Activated CD4-positive, alpha-beta T cell treated with anti-CD3 and anti-CD28 coated beads for 36 hours (primary cell): ENCODE measurements at places on chromosomes 7 and 10.

GRCh38 chr7:26202019-26202990 is 760 bp downstream of the CBX3 start:
- peak; percentile 74 for DNase-seq

DNA sequence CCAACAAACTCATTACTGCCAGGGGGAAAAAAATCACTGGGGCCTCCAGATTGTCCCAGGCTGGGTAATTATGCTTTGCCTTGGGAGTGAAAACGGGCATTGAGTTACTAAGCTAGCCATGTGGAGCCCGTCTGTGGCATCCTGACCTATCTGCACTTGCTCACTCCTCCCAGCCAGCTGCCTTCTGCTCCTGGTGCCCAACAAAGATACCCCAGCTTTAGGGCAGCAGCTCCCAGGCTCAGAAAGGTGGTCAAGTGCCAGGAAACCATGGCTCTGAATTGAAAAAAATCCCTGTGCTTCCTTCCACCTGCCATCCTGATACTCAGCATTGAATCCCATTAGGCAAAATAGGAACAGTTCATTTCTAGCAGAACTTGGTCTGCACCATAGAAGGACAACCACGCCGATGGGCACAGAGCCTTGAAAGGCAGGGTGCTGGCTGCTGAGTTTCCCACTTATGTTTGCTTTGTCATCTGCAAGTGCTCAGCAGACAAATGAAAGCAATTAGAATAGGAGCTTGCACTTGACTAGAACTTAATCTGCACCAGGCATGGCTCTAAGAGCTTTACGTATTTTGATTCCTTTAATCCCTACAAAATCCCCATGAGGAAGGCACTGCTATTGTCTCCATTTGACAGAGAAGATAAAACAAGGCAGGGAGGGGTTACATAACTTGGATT is 42.8 kb downstream of the HSPA12A start:
- DNase-seq: no peak

- DNase-seq: peak; percentile 8
Observed at GRCh38 chr10:15461353-15462108, 90.4 kb upstream of the FAM171A1 start.

DNA sequence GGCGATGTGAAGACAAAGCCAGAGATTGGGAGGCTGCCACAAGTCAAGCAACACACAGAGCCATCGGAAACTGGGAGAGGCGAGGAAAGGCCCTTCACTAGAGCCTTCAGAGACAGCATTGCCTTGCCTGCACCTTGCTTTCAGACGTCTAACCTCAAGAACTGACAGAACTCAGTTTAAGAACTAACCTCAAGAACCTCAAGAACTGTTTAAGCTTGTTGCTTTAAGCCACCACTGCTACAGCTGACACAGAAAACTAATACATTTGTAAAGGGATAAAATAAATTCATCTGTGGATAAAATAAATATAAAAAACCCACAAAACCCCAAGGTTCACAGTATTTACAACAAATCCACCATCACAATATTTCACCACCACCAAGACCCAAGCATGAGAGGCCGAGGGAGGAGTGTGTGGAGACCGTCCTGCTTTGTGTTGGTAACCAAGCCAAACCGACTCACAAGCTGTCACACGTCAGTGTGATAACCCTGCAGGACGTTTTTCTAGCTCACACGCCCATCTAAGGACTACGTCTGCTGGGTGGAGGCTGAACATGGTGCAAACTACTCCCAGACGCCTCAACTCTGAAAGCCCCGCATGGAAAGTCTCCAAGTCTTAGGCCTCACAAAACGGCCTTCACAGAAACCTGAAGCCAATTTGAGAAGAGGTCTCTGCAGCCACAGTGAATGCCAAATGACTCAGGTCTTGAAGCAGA is 116.8 kb downstream of the ABLIM1 start:
- DNase-seq: peak; percentile 85

- DNase-seq: peak; percentile 47
Observed at GRCh38 chr7:5282543-5283316, at the start of gene SLC29A4. Gene SLC29A4, plus strand, starts transcription at chr7:5282943. Its CDS starts 4,874 bp downstream, at chr7:5287817.

GRCh38 chr7:91771394-91771793 is 109.1 kb downstream of the MTERF1 start:
- DNase-seq: no peak

- no peak for DNase-seq
Observed at GRCh38 chr10:105681051-105681450, 1040.0 kb downstream of the SORCS3 start.

DNA sequence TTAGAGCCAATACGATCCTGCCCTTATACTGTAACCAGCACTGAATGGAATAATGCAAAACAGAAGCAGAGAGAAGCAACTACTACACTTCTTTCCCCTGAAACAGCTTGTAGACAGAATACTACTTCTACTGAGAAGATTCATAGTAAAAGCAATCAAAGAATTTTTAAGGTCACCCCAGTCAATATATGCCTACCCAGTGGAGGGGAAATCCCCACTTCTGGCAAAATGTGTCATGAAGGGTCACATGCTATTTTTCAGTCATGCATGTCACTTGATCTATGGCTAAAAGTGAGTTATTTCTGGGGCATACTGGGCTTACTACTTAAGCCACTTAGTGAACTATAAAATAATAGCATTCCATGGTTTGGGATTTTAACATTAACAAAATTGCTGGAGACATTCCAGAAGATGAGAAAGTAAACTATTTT is 25.6 kb downstream of the IRF5 start:
- DNase-seq: peak; percentile 70

DNA sequence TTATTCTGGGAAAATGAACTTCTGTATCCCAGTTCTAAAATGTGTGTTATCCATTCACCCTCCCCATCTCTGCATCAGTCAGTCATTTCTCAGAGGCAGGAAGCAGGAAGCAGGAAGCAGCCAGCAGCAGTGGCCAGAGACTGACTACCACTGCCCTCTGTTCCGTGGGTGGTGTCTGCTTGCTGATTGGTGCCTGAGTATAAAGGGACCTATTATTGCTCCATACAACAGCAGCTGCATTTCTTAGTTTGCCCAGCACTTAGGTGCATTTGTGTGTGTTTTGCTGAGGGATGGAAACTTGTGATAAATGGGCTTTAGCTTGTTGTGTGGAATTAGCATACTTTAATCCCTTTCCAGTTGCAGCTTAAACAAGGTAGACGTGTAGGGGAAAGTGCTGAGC is 582.2 kb downstream of the SORCS1 start:
- no peak for DNase-seq

GRCh38 chr7:107501593-107501992 is 31.7 kb downstream of the GPR22 start:
- peak; percentile 49 for DNase-seq

- no peak for DNase-seq
Observed at GRCh38 chr10:88028072-88028471, 164.6 kb downstream of the PTEN start.

GRCh38 chr10:59181668-59182067 is 5.2 kb downstream of the PHYHIPL start:
- DNase-seq: no peak

- DNase-seq: no peak
Observed at GRCh38 chr10:125460326-125460725, 222.6 kb downstream of the TEX36 start.

DNA sequence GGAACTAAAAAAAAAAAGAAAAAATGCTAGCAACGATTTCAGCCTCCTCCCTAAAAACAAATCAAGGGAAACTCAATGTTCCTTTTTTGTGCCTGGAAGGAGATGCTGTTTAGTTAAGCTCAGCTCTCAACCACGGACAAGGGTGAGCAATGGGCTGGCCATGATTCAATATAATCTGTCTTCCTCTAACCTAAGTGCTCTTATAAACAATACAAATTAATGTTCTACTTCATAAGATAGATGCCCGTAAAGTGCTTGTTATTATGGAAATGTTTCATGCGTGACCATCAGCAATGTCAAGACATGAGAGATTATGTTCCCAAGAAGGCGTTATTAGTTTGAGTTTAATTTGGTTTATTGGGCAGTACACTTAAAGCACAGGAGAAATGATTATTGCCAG is 320.3 kb downstream of the SFMBT2 start:
- no peak for DNase-seq

DNA sequence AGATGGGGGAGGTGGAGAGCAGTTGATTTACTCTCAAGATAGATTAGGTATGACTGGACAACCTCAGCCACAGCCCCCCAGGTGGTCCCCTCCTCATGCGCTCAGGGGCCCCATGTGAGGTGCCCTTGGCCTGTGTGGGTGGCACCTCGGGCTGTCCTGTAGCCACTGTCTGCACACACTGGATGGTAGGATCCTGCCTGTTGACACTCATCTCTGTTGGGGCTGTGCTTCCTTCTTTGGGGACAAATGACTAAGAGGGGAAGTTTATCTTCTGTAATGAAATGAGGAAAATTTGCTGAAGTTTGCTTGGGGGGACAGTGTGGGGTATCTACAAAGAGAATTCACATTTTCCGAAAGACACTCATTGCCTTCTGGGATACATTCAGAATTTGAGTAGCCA is 53.6 kb upstream of the ANTXRL start:
- DNase-seq: no peak

GRCh38 chr10:12781976-12782375 is 219.5 kb downstream of the CCDC3 start:
- no peak for DNase-seq

DNA sequence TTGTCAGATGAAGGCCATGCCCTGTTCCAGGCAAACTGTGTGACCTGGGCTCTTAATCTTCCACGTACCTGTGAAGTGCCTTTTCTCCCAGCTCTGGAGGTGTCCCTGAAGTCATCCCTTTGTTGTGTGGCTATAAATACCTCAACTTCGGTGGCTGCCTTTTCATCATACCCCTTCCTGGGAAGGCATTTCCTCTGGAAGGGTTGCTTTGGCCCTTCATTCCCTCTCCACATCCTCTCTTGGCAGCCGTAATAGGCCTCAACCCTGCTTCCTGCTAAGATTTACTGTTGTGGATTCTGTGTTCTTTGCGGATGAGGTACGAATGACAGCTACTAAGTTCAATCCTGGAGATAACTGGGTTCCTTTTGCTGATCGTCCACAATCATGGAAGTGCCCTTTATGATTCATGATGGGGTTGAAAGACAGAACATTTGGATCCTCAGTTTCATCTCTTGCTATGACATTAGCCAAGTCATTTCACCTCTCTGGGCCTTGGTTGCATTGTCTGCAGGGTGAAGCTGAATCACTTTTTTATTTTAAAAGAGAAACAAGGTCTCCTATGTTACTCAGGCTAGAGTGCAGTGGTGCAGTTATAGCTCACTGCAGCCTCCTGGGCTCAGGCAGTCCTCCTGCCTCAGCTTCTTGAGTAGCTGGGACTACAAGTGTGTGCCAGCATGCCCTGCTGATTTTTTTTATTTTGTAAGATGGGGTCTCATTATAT is 23.6 kb downstream of the FKBP6 start:
- no peak for DNase-seq
